Bronchial epithelial cell (primary cell): ENCODE measurements at places on chromosomes 6 and 20. TPM values are rescaled to one million over a fixed set of nuclear protein-coding genes. Genes with fewer than 3 reads are reported as not detected.

Gene SLC22A3
- total RNA-seq = 8.2 and 8.6 TPM in 2 replicates

Gene SSTR4
- not detected in 2 replicates for total RNA-seq

Gene GSTA3
- not detected in 2 replicates for total RNA-seq

Gene OPRM1
- not detected in 2 replicates for total RNA-seq

Gene AIG1
- 60.6 and 63.5 TPM in 2 replicates for total RNA-seq

Gene ASIP
- total RNA-seq = not detected in 2 replicates

Gene CLPSL1
- not detected in 2 replicates for total RNA-seq

Gene PI3
- 15.5 and 110 TPM in 2 replicates for total RNA-seq

Gene PKIB
- total RNA-seq = 2.8 and 3.9 TPM in 2 replicates

GRCh38 chr6:13407709-13408695 is 79.4 kb downstream of the GFOD1 start:
- DNase-seq = peak; percentile 97

DNA sequence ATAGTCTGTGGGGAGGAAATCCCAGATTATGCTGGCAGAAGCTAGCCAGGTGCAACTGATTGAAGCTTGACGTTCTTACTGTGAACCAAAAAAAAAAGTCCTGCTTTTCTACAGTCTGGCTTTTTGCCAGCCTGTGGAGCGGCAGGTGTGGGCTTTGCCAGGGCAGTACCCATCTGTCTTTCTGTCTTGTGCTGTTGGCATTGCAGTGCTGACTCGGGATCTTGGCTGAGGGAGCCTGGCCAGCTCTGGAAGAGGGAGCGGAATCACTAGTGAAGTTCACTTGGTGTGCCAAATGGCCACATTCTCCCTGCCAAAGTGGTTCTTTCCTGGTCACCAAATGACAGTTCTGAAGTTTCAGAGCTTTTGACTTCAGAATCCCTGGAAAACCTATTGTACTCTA is 5.0 kb downstream of the KIF3B start:
- no peak for DNase-seq

DNA sequence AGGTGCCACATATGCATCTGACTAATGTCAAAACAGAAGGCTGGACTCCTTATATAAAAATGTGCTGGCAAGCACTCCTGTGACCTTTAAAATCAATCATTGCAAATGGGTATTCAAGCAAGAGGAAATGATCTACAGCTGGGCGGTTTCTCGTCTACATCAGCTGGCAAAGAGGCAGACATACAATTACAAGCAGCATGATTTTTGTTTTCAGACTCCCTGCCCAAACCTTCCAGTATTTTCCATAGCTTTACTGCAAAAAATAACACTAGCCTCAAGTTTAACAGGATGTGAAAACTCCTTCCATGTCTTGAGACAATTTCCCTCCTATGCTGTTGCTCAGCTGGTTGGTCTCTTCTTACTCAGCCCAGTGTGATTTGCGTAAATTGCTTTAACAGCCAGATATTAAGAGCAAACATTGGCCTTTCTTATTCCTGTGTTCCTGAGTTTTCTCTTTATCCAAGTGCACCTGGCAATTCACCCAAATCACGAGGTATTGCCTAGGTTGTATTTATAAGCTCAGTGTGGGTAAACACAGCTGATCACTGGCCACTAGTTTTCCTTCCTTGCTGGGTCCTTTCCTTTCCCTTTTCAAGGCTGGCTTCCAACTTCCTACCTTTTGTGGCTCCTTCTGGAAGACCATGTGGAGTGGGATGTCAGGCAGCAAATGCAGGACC is 130.4 kb downstream of the MOXD1 start:
- DNase-seq = no peak

DNA sequence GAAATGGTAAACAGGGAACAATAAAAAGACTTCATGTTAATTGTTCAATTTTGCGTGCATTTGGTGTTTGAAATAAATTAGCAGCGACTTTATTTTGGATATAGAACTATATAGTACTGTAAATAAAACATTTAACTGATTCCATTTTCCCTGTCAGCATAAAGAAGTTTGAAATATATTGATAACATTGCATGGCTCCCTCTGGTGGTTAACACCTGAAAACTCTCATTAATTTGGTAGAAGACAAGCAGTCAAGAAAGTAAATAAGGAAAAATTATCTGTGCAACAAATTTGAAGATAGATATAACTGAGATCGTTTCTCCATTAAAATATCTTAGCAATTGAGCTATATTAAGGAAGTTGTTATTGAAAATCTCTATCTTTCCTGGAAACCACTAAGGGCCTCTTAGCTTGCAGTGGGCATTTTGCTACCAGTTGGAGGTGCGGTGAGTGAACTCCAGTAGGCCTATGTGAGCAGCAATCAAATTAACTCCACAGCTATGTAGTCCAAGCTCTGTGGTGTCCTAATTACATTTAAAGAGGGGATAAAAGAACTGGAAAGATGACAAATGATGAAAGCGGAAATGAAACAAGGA is 435.7 kb upstream of the FKBP1C start:
- peak; percentile 21 for DNase-seq

GRCh38 chr20:47278907-47279348 is 77.6 kb downstream of the ZMYND8 start:
- DNase-seq = peak; percentile 21

GRCh38 chr6:42193491-42193894 is 1.3 kb downstream of the GUCA1B start:
- DNase-seq = peak; percentile 76

- peak; percentile 75 for DNase-seq
Measured at GRCh38 chr6:1894954-1895353, 285.2 kb downstream of the FOXC1 start.

- DNase-seq = no peak
Measured at GRCh38 chr20:62539198-62540045, 63.6 kb upstream of the GATA5 start.

GRCh38 chr6:105178110-105178509 is 1.7 kb downstream of the POPDC3 start:
- peak; percentile 90 for DNase-seq

DNA sequence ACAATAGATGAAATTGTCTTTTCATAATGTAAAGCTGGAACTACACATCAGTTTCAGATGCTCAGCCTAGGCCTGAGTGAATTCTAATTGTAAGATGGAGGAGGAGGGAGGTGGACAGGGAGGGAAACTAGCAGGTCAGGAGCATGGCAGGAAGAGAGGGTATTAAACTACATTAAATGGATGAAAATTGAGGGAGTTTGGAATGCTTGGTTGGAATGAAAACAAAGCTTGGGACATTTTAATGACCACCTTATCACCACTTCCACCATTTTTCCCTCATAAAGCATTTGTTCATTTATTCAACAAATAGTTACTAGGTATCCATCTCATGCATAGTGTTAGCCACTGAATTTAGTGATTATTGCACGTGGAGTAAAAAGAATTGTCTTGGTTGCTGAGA is 65.0 kb downstream of the KIZ start:
- DNase-seq = no peak

GRCh38 chr20:12829170-12829569 is 179.6 kb upstream of the SPTLC3 start:
- DNase-seq = no peak

DNA sequence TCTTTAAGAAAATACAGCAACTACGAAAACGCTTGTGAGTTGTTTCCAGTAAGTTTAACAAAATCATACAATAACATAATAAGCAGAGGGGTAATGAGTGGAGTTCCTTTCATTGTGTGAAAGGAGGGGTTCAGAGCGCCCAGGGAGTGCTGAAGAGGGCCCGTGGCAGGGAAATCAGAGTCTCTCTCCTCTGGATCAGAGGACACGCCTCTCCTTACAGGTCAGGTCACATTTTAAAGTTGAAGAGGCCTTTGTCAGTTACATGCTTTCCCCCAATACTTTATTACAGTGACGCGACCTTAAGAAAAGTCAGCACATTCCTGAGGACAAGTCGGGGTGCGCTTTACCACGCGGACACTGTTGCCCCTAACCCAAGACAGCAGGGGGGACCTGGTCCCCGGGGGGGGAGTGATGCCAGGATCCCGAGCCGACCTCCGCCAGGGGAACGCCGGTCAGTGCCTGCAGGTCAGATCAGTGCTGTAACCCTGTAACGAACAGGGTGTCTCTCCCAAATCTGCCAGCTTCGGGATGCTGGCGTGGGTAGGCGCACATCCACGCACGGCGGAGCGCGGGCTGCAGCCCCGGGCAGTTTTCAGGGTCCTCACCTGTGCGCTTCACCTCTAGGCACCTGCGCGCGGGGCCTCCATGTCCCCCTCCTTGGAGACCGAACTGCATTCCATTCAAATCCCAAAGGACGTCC is 848 bp downstream of the DACT2 start:
- DNase-seq = no peak

DNA sequence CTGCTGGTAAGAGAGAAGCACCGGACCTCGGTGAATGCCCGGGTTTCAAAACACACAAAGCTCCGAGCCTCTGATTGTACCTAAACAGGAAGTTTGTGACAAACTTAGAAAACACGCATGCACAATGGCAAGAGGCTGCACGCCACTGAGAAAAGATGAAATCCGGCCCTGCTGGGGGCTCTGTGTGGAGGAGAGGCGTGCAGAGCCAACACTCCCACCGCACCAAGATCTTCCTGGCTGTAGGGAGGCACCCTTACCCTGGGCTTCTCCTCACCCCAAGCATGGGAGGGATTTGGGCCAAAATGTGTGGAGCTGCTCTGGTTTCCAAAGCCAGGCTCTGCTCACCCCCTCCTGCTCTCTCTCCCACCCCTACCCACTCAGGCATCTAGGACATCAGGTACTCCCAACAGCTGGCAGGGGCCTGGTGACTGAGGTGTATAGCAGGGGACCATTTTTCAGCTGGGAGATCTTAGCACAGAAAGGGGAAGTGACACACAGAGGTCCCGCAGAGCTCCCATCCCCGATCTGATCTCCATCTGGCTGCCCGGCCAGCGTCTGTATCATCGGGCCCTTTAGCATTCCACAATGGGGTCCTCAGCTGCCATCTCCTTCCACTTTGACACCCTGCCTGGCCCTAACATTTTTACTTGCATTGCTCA is 84.2 kb downstream of the TRERF1 start:
- DNase-seq = no peak

DNA sequence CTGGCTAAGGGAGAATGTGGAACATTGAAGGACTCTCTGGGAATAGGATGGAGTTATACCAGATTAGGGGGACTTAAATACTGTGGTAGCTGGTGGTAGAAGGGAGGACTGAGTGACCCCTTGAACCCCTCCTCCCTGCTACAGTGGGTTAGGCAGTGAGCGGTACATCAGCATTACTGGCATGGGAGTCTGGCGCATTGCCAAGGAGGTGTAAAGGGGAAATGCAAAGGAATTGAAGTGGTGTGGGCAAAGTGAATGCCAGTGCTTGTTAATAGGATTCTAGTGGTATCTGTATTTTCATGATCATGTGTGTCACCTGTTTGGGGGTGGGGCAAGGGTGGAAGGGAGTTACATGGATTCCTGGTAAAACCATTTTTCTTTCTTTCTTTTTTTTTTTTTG is 60.1 kb downstream of the GFRA4 start:
- no peak for DNase-seq

DNA sequence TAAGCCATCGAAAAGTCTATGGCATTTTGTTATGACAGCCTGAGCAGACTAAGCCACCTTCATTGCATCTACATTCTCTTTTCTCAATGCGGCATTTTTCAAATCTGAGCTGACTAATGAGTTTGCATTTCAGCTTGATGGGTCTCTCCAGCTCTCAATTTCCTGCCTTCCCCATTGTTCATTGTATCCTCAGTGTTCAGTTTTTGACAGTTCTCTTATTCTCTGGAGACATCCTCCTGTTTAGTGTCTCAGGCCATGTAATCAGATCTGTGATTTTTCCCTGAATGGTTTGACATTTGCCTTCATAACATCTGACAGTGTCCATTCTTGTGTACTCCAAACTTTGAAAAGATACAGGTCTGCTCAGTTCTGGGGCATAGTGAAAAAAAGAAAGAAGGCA is 27.9 kb upstream of the MCM3 start:
- no peak for DNase-seq

DNA sequence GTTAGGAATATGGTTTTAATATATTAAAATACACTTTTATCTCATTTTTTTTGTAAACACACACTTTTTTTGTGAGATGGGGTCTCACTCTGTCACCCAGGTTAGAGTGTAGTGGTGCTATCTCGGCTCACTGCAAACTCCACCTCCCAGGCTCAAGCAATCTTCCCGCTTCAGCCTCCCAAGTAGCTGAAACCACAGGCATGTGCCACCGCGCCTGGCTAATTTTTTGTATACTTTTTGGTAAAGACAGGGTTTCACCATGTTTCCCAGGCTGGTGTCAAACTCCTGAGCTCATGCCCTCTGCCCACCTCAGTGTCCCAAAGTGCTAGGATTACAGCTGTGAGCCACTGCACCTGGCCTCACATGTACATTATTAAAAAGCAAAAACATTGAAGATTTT is 10.8 kb downstream of the IPCEF1 start:
- no peak for DNase-seq

GRCh38 chr6:139940741-139941729 is 566.6 kb upstream of the CITED2 start:
- peak; percentile 25 for DNase-seq

DNA sequence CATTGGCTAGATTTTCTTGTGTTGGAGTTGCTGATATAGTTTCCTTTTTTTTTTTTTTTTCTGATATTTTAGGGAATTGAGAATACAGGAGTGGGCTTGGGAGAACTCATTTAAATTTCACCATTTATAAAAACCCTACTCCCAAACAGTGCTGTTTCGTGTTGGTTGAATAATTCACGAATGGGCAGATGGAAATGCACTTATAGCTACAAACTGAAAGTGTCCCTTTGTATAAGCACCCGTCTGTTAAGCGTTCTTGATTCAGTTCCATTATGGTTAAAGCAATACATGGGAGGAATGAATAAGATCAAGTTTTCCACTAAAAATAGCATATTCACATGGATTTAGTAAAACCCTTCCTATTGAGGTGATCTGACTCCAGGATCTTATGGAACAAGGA is 122.2 kb upstream of the ARG1 start:
- DNase-seq = no peak

DNA sequence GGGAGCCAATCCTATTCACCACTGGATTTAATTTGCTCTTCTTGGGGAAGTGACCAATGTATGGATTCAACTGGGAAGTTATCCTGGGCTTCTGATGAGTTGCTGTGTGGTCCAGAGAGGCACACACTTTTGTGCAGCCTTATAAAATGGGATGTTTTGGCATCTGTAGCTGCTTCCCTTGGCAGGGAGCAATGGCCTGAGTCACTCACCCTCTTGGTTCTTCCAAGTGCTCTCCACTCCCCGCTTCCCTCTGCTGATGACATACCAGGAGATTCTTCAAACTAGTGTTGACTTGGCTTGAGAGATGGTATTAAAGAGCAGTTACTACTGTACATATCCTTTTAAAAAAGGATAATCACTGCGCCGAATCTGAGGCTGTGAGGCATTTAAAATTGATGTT is 105.8 kb downstream of the JARID2 start:
- DNase-seq = peak; percentile 67

GRCh38 chr6:25130518-25130917 is 148.7 kb upstream of the CARMIL1 start:
- DNase-seq = no peak

- no peak for DNase-seq
Measured at GRCh38 chr6:167533851-167534250, 209.0 kb downstream of the TTLL2 start.

DNA sequence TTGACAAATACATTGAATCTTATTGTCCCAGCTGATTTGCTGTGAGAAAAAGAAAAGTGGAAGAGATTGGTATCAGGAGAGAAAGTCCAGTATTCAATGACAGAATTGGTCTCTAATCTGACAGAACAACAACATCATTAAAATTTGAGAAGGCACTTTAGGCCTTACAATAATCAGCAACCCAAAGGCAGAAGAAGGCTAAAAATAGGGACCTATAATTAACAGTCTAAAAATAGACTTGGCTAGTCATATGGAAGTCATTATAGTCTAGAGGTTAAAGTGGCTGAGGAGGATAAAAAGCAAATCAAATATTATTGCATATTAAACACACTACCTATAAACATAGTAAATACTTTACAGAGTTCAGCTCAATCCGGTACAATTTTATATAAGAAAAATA is 393.6 kb upstream of the JAG1 start:
- DNase-seq = no peak
